ENCODE measurements at places on chromosomes 4 and X.

- DNase-seq: no peak
Observed at GRCh38 chr4:32689518-32689917, 1969.3 kb downstream of the PCDH7 start.

DNA sequence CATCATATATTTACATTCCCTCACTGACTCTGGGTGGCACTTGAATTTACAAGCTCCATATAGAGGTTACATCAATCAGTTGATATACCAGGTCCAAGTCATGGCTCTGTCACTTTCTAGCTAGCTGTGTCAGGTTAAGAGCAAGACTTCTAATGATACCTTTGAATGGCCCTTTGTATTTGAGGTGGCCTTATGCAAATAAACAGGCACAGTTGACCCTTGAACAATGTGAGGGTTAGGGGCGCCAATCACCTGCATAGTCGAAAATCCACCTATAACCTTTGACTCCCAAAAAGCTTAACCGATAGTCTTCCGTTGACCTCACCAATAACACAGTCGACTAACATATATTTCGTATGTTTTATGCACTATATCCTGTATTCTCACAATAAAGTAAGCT lies 1.3 kb upstream of the PTTG2 start:
- DNase-seq: no peak

GRCh38 chr4:21113496-21114223 lies 413.4 kb downstream of the PACRGL start:
- DNase-seq: no peak

DNA sequence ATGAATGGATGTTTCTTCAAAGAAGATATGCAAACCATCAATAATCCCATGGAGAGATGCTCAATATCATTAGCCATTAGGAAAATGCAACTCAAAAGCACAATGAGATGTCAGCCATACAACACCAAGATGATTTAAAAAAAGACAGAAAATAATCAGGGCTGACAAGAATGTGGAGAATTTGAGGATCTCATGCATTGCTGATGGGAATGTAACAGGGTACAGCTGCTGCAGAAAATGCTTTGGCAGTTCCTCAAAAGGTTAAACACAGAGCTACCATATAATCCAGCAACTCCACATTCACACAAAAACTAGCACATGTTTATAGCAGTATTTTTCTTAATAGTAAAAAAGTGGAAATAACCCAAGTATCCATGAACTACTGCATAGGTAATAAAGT lies 110.5 kb upstream of the ZNF518B start:
- no peak for DNase-seq

- no peak for DNase-seq
Observed at GRCh38 chr4:124133753-124134152, 578.8 kb downstream of the ANKRD50 start.

Data from AML-193 (cell line).